ENCODE measurements at places on chromosomes 12 and 14.

- no peak for DNase-seq
These were observed 30.4 kb downstream of the FBXO34 start for GRCh38 chr14:55301437-55302121.

DNA sequence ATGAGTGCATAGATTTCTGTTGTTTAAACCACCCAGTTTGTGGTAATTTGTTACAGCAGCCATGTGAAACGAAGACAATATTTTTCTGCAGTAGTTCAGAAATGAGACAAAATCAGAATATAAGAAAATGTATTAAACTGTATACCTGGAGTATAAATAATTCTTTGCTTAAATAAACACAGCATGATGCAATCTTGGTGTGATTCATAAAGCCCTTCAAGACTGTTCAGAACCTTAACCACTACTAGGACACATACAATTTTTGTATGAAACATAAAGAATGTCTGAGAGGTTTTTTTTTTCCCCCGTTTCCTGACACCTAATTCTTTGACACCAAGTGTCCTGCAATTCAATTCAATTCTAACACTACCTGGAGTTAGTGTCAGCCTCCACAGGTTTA is 10.5 kb downstream of the C12orf75 start:
- no peak for DNase-seq

- DNase-seq = no peak
These were observed 188.2 kb downstream of the NAV3 start for GRCh38 chr12:78018939-78019338.

DNA sequence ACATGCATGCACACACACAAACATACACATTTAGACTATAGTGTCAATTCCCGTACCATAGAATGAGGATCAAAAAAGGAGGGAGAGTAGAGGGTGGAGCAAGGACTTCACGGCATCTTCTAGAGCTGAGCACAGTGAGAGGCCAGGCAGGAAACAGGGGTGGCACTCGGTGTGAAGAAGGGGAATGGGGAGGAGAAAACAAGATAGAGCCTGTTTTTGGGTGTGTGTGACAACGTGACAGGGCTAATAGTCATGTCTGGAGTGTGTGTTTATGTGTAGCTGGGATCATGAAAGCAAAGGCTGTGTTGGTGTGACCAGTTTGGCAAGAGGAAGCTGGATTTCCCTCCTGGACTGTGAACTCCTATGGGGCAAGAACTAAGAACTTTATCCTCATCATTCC is 9.9 kb upstream of the ACVR1B start:
- no peak for DNase-seq

DNA sequence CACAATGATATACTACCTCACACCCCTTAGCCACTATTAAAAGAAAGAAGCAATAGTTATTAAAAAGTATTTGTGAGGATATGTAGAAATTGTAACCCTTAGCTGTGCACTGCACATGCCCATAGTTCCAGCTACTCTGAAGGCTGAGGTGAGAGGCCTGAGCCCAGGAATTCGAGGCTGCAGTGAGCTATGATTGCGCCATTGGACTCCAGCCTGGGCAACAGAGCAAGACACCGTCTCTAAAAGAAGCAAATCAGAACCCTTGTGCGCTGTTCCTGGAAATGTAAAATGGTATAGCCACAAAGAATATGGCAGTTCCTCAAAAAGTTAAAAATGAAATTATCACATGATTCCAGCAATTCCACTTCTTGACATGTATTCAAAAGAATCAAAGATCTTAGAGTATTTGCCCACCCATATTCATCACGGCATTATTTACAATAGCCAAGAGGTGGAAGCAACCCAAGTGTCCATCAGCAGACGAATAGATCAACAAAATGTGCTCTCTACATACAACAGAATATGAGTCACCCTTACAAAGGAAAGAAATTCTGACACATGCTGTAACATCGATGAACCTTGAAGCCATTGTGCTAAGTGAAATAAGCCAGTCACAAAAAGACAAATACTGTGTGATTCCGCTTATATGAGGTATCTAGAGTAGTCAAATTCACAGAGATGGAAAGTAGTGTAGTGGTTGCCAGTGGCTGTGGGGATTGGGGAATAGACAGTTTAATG is 23.7 kb upstream of the YLPM1 start:
- DNase-seq = no peak

- DNase-seq = no peak
These were observed 8.5 kb upstream of the CDC42BPB start for GRCh38 chr14:103065861-103066260.

GRCh38 chr12:124551268-124552144 is 15.9 kb downstream of the NCOR2 start:
- DNase-seq = peak; percentile 56

Data from G401 (cell line).